Activated CD4-positive, alpha-beta T cell treated with anti-CD3 and anti-CD28 coated beads, Interleukin-2, amount 10 ng/mL, durations not matched to agents 7 days and 5 days (primary cell): ENCODE measurements at places on chromosomes 1 and 21. TPM values are rescaled to one million over a fixed set of nuclear protein-coding genes. Genes with fewer than 3 reads are reported as not detected.

DNA sequence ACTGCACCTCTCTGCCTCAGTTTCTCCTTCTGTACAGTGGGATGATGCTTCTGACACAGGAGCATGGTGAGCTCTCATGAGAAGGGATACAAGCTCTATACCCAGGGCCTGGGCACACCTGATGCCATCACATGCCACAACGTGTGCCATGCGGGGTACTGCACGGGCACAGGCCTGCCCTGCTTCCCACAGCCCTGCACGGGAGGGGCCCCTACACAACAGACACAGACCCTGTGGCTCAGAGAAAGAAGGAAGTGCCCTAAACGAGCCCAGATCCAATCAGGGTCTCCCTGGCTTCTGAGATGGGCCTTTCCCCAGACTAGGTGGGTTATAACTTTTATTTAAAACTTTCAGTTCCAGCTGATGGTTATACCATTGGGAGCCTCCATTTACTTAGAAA is 24.6 kb downstream of the C2CD2 start:
- DNase-seq = no peak
- H3K4me1 ChIP-seq = peaks cover 60% of the 10 kb centered on the region
- H3K27ac ChIP-seq = peak overlapping the region; percentile 13
- no peak overlapping the region for H3K4me3 ChIP-seq

DNA sequence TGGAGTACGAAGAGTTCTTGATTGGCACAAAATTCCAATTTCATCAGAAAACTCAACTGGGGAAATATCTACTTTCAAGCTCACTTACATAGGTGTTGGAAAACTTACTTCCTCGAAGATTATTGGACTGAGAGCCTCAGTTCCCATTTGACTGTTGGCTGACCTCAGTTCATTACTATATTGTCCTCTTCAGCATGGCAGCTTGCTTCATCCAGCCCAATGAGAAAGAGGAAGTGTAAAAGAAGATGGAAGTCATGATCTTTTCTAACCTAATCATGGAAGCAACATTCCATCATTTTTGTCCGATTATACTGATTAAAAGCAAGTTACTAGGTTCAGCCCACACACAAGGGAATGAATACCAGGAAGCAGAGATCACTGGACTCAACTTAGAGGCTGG is 49.4 kb downstream of the HSD3B1 start:
- DNase-seq = no peak
- no peaks in the 10 kb centered on the region for H3K27me3 ChIP-seq
- H3K27ac ChIP-seq = no peak overlapping the region

DNA sequence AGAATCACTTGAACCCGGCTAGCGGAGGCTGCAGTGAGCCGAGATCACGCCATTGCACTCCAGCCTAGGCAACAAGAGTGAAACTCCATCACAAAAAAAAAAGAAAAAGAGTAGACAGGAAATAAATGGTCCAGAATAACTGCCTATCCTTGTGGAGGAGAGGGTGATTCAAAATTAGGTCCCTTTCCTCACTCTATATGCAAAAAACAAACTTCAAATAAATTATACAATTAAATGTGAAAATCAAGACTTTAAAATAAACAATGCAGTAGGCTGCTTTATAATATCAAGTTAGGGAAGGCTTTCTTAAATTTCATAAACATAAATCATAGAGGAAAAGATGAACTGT is 26.4 kb downstream of the MRPL39 start:
- H3K36me3 ChIP-seq = peaks cover 59% of the 10 kb centered on the region
- H3K27me3 ChIP-seq = no peaks in the 10 kb centered on the region
- H3K4me3 ChIP-seq = no peak overlapping the region
- no peak for DNase-seq
- peaks cover 56% of the 10 kb centered on the region for H3K4me1 ChIP-seq
- H3K27ac ChIP-seq = no peak overlapping the region

GRCh38 chr1:197921235-197922069 is 4.3 kb downstream of the LHX9 start:
- H3K27me3 ChIP-seq = peaks cover 86% of the 10 kb centered on the region
- peaks cover 44% of the 10 kb centered on the region for H3K4me1 ChIP-seq
- peaks cover 3% of the 10 kb centered on the region for H3K36me3 ChIP-seq
- DNase-seq = no peak

DNA sequence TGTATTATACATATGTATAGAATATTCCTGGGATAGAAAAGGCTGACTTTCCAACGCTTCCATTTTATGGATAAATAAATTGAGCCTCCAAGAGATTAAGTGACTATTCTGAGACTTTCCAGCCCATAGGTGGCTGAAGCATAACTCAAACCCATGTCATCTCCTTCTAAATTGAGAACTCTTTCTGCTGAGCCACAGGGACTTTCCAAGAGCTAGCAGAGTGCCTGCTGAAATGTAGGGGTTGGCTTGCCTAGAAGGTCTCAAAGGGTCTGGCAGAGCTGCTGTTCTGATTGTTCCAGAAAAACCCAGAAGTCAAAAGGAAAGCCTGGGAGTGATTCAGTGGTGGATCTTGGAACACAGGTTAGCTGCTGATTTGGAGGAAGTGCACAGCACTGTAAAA is 146.4 kb upstream of the BEND5 start:
- H3K27ac ChIP-seq = no peak overlapping the region
- no peaks in the 10 kb centered on the region for H3K4me1 ChIP-seq
- DNase-seq = no peak
- no peaks in the 10 kb centered on the region for H3K27me3 ChIP-seq
- no peak overlapping the region for H3K4me3 ChIP-seq
- H3K36me3 ChIP-seq = no peaks in the 10 kb centered on the region

DNA sequence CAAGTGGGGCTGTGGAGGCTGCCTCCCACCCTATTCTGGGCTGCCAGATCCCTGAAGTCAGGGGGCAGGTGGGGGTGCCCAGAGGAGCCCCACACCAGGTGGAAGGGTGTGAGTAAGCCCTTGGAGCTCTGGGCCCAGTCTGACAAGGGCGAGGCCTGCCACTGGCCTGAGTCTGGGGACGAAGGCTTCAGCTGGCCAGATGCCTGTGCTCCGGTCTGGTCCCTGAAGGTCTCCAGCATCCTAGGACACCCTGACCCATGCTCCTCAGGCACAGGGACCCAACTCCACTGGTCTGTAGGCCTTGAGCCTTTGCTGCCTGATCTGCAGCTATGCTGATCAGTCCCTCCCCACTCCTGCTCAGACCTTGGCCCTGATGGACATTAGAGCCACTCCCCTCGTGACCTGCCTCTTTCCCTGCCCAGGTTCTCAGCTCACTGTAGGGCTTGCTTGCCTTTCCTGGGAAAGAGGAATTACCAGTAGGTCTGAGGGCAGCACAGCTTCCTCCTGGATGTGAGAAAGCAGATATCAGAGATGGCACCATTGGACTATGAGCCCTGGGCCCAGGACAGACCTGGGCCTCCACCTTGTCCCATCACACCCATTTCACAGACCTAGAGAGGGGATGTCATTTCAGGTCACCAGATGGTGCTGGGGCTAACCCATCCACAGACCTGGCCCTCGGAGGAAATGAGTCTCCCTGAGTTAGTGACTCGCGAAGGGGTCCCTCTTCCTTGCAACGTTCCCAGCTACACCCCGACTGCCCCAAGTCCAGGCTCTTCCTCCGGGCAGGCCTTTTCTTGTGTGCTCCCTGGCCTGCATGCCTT is 32.8 kb upstream of the CSF3R start:
- H3K4me1 ChIP-seq = peaks cover 4% of the 10 kb centered on the region
- DNase-seq = no peak
- no peak overlapping the region for H3K4me3 ChIP-seq
- no peak overlapping the region for H3K27ac ChIP-seq
- no peaks in the 10 kb centered on the region for H3K36me3 ChIP-seq
- no peaks in the 10 kb centered on the region for H3K27me3 ChIP-seq

DNA sequence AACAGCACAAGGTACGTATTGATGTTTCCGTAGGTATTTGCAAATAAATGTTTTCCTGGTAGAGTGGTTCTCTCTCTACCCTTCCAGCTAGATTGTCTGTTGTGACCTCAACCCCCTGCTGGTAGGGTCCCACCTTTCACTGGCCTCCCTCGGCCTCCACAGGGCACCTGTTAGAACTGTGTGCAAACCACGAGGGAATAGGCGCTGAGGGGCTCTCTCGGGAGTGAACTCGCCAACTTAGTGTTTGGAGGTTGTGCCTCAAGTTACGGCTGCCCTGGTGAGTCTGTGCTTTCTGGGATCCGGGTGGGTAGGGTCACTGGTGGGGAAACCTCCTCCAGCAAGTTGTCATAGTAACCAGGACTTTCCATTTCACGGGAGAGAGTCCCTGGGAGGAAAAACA is 204.7 kb upstream of the EDN2 start:
- no peaks in the 10 kb centered on the region for H3K27me3 ChIP-seq
- peaks cover 5% of the 10 kb centered on the region for H3K36me3 ChIP-seq
- peaks cover 57% of the 10 kb centered on the region for H3K4me1 ChIP-seq
- no peak overlapping the region for H3K4me3 ChIP-seq
- no peak for DNase-seq
- H3K27ac ChIP-seq = no peak overlapping the region

GRCh38 chr1:2060535-2060934 is 10.3 kb downstream of the PRKCZ start:
- H3K27me3 ChIP-seq = no peaks in the 10 kb centered on the region
- no peak for DNase-seq
- H3K4me1 ChIP-seq = no peaks in the 10 kb centered on the region
- H3K27ac ChIP-seq = no peak overlapping the region
- no peak overlapping the region for H3K4me3 ChIP-seq

DNA sequence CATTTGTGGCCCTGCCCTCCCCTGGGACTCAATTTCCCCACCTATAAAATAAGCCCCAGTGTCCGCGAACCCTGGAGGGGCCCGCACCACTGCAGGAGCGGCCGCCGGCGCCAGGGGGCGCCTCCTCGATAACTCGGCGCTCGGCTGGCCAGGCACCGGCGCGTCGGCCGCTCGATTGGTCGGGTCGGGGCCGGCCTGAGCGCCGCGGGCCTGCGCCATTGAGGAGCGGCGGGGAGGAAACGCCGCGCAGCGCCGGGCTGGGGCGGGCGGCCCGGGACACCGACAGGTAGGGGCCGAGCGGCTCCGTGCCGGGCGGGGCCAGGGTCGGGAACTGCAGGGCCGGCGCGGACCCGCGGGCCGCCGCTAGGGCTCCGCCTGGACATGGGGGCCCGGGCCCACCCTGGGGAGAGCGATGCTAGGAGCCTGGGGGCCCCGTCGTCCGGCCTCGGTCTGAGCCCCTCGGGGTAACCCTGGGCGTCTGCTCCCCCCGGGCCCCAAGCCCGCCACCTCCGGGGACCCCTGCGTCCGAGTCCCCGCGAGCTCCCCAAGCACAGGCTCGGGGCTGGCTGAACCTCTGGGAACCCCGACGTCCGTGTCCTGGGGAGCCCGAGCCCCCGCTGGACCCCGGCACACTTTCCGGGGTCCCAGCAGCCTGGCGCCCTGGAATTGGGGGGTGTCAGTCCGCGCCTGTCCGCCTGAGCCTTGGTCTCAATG is at the start of gene VPS13D:
VPS13D (plus strand) TSS at position 196 of the 714 bp plus-strand sequence. CDS start 4,237 bp downstream, outside the sequence.
- peak within 1 kb of the TSS; percentile 82 for H3K4me3 ChIP-seq
- H3K4me1 ChIP-seq = peaks cover 14% of the 10 kb centered on the region
- no peaks in the 10 kb centered on the region for H3K36me3 ChIP-seq
- peak within 1 kb of the TSS; percentile 75 for H3K27ac ChIP-seq

Gene C8B
- total RNA-seq = not detected

Gene TFF1
- not detected for total RNA-seq

Gene AIM2
- total RNA-seq = 5.7 TPM

Gene FBLIM1
- 0.12 TPM for total RNA-seq
